ENCODE measurements at places on chromosomes 3 and 15.

GRCh38 chr15:92161039-92161670, 232.5 kb upstream of the ST8SIA2 start:
- DNase-seq: no peak

DNA sequence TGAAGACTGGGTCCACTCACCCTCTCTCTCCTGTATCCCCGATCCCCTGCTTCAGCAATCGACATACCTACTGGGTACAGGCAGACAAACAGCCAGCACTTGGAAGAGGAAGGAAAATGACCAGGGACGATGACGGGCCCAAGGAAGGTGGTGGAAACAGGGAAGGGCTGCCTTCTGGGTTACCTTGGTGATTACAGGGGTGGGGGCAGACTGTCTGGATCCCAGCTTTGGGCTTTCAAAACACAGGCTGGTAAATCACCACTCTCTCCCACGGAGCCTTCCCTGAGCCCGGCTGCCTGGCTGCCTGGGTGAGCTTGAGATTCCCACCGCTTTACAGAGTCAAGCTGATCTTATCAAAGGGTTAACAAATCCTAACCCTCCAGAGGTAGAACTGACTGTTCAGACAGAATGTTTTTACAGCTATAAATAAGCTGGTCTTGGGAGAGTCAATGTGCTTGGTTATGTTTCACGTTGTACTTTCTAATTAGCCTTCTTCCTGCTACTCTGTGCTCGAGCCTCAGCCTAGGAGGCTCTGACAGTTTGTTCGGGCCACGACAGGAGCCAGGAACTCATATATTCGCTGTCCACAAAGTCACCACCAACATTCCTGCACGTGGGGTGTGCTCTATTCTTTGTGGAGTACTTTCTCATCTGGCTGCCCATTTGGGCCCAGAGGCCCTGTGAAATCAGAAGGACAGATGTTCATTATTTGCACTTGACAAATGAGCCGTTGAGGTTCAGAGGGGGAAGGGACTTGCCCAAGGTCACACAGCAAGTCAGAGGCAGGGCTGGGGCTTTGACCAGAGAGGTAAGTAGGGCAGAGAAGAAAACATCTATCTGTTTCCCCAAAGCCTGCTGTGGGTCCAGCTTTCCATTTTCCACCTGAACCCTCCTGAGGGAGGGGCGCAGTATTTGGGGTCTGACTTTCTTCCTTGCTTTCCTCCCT, 63.5 kb downstream of the FEM1B start:
- no peak for DNase-seq

DNA sequence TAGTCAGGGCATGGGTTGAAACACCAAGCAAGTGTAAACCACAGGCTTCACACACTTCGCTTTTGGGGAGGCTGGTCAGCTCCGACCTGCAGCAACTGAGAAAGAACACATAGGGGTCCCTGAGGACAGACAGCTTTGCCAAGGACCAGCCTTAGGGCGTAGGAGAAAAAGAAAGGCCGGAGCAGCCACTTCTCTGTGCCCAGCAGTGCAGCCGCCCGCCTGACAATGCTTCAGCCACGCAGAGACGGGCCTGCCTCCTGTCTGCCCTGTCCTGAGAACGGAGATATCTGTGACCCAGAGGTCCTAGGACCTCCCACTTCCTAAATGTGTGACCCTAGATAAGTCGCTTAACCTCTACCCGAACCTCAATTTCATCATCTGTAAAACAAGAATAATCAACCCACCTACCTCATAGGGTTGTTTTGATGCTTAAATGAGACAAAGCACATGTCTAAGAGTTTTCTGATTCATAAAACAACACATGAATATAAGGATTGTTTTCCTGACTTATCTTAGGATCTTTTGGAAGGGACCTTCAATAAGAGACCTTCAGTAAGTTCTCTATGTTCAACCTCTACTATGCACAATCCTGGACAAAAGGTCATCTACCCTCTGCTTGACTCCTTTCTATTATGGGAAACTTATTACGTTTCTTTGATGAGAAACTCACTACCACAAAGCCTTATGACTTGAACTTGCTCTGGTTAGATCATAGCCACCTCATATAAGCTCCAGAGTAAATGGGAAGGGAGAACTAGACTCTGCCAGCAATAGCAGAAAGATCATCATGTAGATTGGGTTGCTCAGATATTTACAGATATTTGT, 32.9 kb upstream of the RFTN1 start:
- DNase-seq: no peak

GRCh38 chr3:51385621-51386091, 565 bp downstream of the MANF start:
- no peak for DNase-seq

DNA sequence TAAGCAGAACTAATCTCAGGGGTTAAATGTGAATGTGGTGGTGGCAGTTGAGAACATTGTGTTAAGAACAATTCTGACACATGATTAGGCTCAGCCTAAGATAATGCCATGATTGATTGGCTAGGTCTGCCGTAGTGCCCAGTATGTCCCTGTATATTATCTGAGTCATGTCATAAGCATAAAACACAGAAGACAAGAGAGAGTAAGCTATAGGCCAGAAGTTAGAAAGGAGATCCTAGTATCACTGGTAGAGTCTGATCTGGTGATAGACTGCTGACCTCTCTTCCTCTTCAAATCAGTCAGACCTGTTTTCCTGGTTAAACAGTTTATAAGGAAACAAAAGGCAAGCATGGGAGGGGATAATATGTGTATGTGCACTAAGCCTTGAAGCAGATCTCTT, 30.1 kb upstream of the ATP8B4 start:
- DNase-seq: no peak

- DNase-seq: no peak
Observed at GRCh38 chr3:94269763-94270162, 206.9 kb downstream of the NSUN3 start.

Measured in activated CD8-positive, alpha-beta memory T cell treated with anti-CD3 and anti-CD28 coated beads, Interleukin-2, amount 50 U/mL, for 4 hours (primary cell).